Calu3 (cell line): ENCODE measurements at places on chromosomes 13 and 19.

- peak; percentile 13 for DNase-seq
Observed at GRCh38 chr19:17209126-17210036, 5.8 kb upstream of the USE1 start.

DNA sequence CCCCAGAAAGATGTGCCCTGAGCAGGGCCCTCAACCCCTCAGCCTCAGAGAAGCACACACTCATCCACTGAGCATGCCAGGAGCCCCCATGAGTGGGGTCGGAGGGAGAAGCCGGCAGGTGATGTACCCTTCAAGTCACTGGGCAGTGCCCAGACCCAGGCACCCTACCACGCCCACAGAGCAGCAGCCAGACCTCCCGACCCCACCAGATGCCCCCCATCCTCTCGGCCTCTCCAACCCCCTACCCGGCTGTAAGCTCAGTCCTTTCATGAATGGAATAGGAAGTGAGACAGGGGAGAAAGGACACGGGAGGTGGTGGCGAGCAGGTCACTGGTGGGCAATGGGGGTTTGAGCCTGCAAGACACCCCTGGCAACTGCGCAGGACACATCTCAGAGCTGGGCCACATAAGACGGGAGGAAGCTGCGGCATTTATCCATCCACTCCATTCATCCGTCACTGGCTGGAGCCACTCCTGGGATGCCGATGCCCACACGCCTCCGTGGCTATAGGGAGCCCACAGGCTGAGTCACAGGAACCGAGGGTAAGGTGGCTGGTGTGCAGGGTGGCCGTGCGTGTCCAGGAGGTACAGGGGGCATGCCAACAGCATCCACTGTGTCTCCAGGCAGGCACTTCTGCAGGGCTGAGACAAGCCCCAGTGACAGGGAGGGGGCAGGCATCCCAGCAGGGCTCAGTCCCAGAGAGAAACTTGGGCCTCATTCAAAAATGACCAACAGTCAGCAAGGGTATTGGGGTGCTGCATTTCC, 23.8 kb upstream of the VSTM2B start:
- no peak for DNase-seq

GRCh38 chr13:41418027-41418426, 39.3 kb upstream of the RGCC start:
- DNase-seq, result no peak

- no peak for DNase-seq
Observed at GRCh38 chr13:44272692-44273091, 100.9 kb upstream of the SERP2 start.

DNA sequence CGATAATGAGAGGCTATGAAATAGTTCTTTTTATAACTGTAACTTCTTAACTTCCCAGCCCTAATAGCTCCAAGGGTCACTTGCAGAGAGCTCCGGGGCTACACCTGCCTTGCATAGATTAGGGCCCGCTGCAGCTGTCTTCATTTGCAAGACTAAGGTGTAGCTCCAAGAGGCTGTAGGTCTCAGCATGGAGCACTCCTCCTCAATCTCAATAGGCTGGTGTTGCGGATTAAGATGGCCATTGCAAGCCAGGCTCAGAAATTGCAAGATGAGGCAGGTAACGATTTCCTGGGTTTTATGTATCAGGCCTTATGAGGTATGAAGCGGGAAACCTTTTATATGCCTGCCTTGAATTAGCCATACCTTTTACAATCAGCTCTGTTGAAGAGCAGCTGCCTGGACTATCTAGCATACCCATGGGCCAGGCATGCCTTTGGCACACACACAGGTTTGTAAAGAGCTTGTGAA, 185.7 kb downstream of the TM9SF2 start:
- no peak for DNase-seq

- no peak for DNase-seq
Observed at GRCh38 chr13:99830931-99831330, 140.6 kb downstream of the ZIC5 start.

GRCh38 chr19:38781058-38781457, 7.7 kb upstream of the LGALS7 start:
- DNase-seq, result no peak

GRCh38 chr19:40178756-40179155, 12.5 kb upstream of the MAP3K10 start:
- DNase-seq, result no peak

GRCh38 chr13:20847296-20847695, 55.2 kb downstream of the XPO4 start:
- DNase-seq, result no peak

DNA sequence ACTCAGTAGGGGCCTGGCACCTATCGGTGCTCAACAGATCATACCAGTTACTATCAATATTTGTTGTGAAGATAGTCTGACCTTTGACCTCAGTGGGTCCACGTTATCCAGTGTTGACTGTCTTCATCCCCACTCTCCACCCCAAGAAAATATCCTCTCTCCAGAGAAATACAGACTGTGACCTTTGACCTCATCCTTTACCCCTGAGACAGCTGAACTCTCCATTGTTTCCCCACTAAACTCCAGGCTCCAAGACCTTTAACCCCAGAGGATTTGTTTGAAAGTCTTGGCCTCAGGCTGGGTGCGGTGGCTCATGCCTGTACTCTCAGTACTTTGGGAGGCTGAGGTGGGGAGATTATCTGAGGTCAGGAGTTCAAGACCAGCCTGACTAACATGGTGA, 22.6 kb upstream of the PPP5C start:
- DNase-seq, result no peak

GRCh38 chr13:79834876-79835275, 353.9 kb downstream of the NDFIP2 start:
- no peak for DNase-seq

DNA sequence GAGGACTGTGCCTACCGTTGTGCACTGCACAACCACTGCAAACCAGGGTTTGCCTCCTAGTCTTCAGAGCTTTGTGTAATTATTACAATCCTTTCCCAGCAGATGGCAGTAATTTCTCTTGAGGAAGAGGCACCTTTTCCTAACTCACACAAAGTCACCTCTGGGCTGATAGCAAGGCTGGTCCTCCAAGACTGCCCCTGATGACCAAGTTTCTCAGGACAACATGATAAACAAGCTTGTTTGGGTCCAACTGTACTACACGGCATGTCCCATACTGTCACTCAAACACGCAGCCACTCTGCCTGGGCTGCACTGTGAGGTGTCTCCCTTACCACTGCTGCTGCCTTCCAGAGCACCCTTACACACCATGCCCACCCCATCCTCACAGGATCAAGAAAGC, 39.3 kb downstream of the RFXAP start:
- no peak for DNase-seq

DNA sequence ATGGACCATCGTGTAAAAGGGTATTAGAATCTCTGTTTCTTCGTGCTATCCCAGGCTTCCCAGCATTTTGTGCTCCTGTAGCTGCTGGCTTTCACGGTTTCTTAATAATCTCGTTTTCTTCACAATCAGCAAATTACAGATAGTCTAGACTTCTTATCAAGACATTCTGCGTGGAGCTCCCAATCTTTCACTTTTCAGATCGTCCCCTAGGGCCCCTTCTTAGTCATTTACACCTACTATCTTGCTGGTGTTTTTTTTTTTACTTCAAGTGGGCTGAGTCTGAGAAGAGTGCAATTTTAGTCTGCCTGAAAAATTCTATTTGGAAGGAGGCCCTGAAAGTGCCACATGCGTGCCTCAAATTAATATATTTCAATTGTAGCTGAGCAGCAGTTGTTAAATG, 275.1 kb downstream of the SHISA2 start:
- DNase-seq, result no peak

DNA sequence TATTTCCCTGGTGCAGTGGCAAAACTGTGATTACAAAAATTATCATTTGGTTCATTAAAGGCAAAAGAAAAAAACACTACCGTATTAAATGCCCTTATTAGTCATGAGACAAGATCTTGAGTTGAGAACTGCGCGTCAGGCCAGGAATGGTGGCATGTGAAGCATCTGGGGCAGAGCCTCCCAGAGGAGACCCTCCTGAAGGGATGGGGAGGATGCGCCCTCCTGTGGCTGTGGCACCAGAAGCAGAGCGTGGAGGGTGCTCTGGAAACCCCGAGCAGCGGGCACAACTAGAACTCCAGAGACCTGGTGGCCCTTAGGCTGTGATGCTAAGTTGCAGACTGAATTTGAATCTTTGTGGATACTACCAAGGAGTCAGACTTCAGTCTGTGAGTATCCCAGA, 11.5 kb downstream of the CUL4A start:
- no peak for DNase-seq

GRCh38 chr13:46605076-46605824, 52.3 kb downstream of the LRCH1 start:
- no peak for DNase-seq

GRCh38 chr13:46515803-46516202, 37.2 kb upstream of the LRCH1 start:
- DNase-seq, result no peak

DNA sequence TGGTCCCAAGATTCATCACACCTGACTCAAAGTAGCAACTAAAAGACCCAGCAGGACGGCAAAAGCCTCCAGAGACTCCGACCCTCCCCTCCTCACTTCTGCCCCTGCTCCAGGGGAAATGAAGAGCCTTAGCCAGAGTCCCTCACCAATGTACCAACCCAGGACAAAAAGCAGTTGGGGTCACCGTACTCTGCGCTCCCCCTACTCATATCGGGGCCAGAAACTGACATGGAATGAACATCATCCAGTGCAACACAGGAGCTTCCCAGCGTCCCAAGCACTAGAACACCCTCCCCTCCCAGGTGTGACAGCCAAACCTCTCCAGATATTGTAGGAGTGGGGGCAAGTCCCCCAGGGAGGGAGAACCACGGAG, 1.7 kb downstream of the EEF2 start:
- no peak for DNase-seq

- DNase-seq, result no peak
Observed at GRCh38 chr13:105377452-105377851, 1158.0 kb downstream of the EFNB2 start.

DNA sequence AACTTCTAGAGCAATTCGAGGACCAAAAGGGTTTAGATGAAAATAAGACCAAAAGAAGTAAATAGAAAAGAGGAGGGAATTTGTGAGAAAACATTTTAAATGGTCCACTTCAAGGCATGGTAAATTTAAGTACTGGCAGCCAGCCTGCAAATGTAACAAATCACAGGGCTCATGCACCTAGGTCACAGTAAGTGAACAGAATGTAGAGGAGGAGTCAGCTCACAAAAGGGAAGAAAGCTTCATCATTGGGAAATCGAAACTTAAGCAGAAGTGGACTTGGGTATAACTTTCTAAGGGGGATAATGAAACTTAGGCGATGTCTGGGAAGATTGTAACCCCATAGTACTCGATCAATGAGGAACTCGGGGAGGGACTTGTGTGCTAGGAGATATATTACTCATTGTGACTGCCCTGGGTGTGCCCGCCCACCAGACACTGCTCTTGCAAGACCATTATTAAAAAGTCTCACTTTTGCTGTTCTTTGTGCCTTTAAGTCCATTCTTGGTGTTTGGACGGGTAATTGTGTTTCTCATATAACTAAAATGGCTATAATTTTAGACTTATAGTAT, 1053.6 kb upstream of the MIR17HG start:
- DNase-seq, result no peak

GRCh38 chr19:34255546-34255945, 1.2 kb downstream of the GARRE1 start:
- no peak for DNase-seq

GRCh38 chr19:21626924-21627697, 121.7 kb downstream of the ZNF429 start:
- no peak for DNase-seq

GRCh38 chr19:41426116-41426841, 895 bp downstream of the B3GNT8 start:
- DNase-seq, result no peak

- DNase-seq, result no peak
Observed at GRCh38 chr13:47039106-47039505, 142.3 kb upstream of the HTR2A start.

- DNase-seq, result no peak
Observed at GRCh38 chr19:54851353-54851752, 1.1 kb downstream of the KIR3DL2 start.

DNA sequence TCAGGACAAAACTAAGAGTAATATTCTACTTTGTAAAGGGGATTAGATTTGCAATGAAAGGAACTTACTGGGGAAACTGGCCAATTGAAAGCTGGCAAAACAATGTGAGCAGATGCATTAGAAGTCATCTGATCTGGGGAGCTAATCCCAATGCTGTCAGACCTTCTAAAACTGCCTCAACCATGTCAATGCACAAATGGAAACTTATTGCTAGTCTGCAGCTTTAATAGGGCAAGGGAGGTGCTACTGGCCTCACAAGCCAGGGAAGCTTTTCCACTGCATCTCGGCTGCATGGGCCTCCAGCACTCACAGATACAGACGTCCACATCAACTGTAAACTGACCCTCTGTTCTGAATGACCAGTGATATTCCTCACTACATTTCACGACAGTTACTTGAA, 154.2 kb downstream of the LHFPL6 start:
- DNase-seq, result no peak

GRCh38 chr19:13055213-13056051, 47.2 kb downstream of the LYL1 start:
- peak; percentile 36 for DNase-seq

GRCh38 chr19:435707-436412, 25.0 kb downstream of the SHC2 start:
- no peak for DNase-seq

DNA sequence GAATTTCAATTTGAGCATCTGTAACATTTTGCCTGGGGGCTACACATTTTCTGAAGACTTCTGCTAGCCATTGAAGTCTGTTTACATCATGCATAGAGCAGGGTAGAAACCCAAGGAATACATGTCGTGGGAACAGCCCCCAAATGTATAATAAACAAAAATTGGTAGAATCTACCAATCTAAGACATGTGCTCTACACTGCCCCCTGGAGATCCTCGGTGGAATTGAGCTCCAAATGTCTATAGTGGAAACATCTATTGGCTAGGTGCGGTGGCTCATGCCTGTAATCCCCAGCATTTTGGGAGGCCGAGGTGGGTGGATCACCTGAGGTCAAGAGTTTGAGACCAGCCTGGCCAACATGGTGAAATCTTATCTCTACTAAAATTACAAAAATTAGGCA, 57.3 kb downstream of the MBD3L2B start:
- DNase-seq, result no peak

DNA sequence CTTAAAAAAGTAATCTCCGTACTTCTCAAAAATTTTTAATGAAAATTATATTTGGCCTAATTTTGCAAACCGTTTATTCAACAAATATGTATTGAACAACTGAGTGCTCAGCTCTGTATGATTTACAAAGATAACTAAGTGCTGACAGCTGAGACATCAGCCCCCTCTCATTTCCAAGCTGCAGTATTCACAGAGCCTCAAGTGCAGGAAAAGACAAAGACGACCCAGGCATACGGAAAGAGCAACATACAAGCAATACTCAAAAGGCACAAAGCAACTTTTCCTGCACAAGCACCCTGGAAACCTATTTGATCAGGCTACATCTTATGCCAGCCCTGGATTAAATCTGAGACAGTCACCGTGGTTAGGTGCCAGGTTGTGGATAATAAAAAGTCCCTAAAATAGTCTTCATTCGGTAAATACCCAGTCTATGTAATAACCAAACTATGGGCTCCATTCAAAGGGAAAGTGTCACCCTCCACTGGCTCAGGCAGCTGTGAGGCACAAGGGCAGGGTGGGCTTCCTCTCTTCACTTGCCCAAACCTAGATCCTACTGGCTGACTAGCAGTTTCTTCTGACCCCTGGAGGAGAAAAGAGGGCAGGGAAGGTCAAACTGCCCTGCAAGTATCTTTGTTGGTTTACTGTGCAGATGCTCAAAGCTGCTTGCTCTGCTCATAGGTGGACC, 65.5 kb downstream of the TBC1D4 start:
- DNase-seq, result no peak
